ENCODE measurements at places on chromosomes 2 and 18.
A peak's percentile ranks its signal among the peaks of the same experiment; 100 is the strongest.

DNA sequence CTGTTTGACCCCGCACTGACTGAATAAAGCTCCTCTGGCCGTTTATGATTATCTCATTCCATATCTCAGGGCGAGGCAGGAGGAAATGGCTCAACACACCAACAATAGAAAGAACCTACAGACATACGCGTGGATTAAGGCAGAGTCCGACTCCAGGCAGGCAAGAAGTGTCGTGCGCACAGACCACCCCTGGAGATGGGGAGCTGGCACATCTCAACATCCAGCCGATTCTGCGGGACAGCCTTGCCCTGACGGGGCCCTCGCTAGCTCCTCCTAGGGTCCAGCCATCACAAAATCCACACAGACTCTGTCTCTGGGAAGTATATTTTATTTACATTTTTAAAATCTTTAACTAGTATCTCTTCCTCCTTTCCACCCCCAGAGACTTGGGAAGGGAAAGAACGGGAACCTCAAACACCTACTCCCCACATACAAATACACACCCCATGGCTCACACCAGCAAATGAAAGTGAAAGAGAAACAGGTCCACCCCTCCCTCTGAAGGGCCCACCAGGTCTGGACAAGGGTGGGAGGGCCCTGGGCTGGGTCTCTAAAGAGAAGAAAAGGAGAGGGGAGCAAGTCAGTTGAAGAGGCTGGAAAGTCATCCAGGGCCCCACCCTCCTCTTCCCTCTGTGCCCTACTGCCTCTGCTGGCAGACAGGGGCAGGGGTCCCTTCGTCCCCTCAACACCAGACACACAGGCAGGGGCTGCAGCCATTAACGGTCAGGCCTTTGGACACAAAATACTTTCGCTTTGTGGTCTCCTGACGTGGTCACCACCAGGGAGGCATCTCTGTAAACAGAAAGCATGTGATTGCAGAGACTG lies 3.2 kb downstream of the GPBAR1 start:
- DNase-seq = no peak

GRCh38 chr2:603427-603826 lies 73.8 kb downstream of the TMEM18 start:
- DNase-seq = no peak

- no peak for DNase-seq
These were observed 1655.8 kb downstream of the SUCLG1 start for GRCh38 chr2:82803307-82803706.

DNA sequence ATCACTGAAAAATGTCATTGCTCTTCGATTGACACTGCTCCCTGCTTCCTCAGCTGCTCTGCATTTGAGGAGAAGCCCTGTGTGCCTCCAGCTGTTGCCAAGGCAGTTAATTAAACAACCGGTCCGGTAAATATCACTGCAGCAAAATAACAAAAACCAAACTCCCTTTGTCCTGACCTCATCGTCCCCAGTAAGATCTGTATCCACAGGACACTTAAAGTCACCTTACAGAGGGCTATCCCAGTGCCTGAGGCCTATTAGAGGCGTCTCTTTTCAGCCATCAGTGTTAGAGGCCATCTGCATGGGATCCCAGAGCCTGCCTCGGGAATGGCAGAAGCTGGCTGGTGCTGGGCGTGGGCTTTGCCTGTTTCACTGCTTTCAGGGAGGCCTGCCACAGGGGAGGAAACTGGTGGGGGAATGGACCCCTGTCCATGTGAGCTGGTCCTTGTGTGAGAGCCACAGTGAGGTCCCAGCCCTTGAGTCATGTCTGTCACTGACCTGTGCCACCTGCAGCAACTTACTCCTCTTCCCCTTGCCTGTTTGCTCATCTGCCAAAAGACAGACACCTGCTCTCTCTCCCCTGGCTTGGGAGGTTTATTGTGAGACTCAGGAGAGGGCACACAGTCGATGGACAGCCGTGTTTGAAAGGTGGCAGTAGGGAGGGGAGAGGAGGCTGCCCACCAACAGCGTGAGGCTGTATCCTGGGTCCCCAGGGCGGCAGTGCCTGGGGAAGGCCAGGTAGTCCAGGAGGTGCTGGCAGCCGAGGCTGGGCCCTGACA lies 117.7 kb upstream of the MCFD2 start:
- no peak for DNase-seq

DNA sequence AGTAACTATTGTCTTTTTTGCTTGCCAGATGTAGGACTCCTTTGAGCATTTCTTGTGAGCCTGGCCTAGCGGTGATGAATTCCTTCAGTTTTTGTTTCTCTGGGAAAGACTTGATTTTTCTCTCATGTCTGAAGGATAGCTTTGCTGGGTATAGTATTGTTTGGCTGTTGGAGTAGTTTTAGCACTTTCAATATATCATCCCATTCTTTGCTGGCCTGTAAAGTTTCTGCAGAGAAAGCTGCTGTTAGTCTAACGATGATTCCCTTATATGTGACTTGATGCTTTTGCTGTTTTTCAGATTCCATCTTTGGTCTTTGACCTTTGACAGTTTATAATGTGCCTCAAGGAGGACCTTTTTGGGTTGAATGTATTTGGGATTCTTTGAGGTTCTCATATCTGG lies 12.7 kb downstream of the ZDBF2 start:
- DNase-seq = no peak

- no peak for DNase-seq
These were observed 852.1 kb downstream of the CPS1 start for GRCh38 chr2:211408483-211408891.

DNA sequence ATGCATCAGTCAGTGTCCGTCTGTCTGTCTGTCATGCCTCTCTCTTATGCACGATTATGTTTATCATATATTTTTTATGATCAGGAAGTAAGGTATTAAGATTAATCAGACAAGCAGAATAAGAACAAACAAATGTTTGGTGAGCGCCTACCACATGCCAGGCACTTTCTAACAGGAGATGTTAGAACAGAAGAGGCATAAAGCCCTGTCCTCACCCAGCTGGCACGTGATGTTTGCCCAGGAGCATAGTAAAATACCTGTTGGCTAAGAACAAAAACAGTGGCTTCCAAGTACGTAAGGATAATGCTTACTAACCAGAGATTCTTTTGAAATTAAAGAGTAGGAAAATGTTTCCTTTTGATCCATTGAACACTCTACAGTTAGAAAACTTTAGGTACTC lies 380.2 kb upstream of the RAB12 start:
- DNase-seq = no peak

GRCh38 chr2:15800495-15801329 lies 139.6 kb upstream of the MYCN start:
- no peak for DNase-seq

DNA sequence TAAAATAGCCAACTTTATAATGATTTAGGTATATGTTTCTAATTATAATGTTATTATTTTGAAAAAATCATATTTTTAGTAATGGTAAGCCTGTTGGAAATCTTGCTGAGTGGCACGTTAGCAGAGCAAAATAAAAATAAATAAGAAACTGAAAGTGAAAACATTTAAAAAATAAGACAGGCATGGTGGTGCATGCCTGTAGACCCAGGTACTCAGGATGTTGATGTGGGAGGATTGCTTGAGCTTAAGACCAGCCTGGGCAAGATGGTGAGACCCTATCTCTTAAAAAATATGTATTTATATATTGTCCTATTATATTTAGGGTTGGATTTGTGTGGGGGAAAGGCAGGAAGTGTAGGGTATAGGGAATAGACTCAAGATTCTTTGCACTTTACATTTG lies 15.8 kb upstream of the ANKRD12 start:
- no peak for DNase-seq

DNA sequence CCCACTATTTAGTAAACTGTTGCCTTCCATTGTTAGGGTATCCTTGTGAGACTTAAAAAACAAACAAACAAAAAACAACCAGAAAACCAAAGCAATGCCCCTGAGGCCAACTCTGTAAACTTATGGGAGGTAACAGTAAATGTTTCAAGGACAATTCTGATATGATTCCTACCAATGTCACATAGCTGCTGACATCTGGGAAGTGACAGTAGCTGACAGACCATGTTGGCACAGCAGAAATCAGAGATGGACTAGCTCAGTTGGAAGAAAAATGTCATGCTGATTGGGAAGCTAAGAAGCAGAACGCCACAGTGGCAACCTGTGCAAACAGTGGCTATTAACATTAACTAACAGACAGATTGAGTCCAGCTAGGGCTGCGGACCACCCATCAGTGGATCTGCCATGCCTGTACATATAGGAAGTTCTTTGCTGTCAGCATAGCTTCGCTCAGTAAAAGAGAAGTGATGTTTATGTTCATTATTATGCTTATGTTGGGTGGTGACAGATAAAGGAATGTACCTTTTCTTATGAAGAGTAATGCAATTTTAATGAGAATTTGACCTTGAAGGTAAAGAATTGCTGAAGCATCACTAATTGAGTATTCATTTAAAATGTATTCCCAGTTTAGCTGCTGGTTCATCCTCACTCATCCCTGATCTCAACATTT lies 180.6 kb downstream of the PARD3B start:
- no peak for DNase-seq

DNA sequence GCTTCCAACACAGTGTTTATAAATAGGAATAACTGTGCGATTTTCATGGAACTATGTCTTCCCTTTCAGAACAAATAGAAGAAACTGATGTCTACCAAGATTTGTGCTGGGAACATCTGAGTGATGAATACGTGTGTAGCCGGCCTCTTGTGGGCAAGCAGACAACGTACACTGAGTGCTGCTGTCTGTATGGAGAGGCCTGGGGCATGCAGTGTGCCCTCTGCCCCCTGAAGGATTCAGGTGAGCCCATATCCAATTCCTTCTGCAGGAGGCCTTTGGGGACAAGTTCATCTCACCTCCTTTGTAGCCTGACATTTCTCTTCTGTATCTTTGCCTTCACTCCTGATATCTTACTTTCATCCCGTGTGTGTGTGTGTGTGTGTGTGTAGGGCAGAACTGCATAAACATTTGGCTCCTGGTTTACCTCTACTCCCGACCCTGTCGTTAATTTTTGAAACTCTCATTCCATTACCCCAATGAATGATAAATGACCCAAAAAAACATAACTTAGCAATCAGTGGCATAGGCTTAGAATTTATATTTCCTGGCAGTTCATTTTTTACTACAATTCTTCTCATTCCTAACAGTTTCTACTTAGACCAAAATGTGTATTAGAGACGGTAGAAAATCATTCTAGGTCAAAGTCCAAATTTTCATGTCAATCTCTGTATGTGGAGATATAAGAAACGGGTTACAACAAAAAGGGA lies 111.0 kb upstream of the RASGRP3 start:
- DNase-seq = no peak

- no peak for DNase-seq
These were observed 46.5 kb upstream of the MYCN start for GRCh38 chr2:15893689-15894480.

- peak; percentile 70 for DNase-seq
These were observed 497.6 kb upstream of the FAM98A start for GRCh38 chr2:34096562-34097171.

DNA sequence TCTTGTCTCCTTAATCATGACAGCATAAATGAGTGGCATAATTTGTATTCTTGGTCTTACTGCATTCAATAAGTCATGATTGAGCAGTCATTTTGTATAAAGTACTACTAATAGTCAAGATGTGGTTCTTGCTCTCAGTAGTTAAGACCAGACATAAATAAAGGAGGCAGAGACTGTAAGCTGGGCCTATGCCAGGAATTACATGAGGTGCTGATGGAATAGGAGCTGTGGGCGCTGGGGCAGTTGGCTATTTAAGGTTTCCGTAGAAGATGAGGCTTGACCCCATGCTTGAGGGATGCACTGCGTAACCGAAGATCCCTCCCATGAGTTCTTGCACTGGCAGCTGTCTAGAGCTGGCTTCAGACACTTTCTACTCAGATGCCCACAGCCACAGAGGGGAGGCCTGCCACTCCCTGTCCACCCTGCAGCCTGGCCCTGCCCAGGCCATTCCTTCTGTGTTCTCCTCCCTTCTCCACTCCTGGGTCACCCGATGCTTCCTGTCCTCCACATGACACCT lies 150.9 kb upstream of the REV1 start:
- DNase-seq = no peak

- no peak for DNase-seq
These were observed 16.7 kb downstream of the CCDC68 start for GRCh38 chr18:54942569-54942968.

DNA sequence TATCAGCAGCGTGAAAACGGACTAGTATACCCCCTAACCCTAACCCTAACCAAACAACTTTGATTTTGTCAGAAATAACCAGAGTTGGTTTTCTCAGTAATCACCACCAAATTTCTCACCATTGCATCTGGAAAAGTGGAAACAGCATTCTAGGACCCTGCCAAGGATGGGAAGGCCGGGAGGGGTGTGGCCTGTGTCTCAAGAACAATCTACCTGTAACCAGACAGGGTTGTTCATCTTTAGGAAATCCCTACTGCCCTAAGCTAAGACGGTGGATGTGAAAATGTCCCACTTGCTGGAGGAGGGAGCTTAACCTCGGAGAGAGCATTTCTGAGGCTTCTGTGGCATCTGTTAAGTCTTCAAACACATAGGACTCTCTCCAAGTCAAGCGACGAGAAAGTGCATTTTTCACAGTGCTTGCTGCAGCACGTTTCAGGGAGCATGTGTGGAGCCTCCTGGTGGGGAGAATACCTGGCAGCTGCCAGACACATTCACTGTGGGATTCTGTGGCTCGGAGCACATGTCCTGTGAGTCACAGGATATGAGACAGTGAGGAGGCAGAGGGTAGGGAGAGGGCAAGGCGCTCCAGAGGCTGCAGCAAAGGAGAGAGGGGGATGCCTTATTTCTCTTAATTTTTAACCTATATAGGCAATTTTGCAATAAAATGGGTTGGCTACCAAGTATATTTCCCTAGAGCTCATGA lies 207.5 kb downstream of the SPP2 start:
- peak; percentile 24 for DNase-seq

GRCh38 chr18:79476031-79476917 lies 80.5 kb downstream of the NFATC1 start:
- DNase-seq = no peak

- DNase-seq = no peak
These were observed 30.7 kb downstream of the TRAK2 start for GRCh38 chr2:201420442-201421113.

DNA sequence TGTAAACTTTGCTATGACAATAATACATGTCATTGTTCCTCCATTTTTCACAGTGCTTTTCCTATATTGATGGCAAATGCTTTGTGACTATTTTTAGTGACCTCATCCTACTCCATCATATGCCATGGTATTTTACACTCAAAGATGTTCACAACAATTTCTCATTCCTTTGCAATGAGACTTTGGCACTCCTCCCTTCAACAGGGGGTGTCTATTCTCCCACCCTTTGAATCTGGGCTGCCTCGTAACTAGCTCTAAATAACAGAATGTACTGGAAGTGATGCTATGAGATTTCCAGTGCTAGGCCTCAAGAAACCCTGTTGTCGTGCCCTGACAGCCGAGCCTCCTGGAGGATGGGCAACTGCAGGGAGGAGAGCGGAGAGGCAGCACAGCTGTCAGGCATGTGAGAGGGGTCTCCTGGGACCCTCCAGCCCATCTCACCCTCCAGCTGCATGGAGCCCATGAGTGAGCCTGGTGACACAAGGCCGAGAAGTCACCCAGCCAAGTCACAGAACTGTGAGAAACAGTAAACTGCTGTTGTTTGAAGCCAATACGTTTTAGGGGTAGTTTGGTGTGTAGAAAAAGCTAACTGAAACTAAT lies 103.1 kb upstream of the APCDD1 start:
- DNase-seq = no peak

- DNase-seq = no peak
These were observed 248.8 kb downstream of the MREG start for GRCh38 chr2:215764441-215765048.

- DNase-seq = no peak
These were observed 44.9 kb upstream of the SMIM21 start for GRCh38 chr18:75472396-75472795.
